ENCODE measurements at places on chromosomes 4 and X.

DNA sequence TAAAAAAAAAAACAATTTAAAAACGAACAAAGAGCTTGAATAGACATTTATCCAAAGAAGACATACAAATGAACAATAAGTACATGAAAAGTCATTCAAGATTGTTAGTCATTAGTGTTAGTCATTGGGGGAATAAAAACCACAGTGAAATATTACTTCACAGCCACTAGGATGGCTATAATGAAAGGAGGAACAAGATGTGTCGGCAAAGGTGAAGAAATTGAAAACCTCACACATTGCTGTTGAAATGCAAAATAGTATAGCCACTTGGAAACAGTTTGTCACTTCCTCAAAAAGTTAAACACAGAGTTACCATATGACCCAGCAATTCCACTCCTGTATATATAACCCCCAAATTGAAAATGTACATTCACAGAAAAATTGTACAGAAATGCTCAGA lies 45.2 kb upstream of the SLC39A8 start:
- DNase-seq = no peak

DNA sequence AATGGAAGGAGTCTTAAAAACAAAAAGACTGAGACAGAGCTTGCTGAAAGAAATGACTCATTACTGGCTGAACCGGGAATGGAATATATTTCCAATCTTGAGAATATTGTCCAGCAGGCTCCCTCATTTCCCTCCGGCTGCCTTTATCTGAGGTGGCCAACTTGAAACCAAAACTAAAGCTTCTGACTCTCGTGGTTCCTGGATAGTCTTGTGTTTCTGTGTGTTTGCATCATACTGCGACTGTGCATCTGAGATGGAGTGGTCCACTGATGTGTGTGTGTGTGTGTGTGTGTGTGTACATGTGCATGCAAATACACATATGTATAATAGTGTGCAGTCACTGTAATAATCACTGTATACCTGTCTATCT lies 145.6 kb upstream of the SCML1 start:
- no peak for DNase-seq

GRCh38 chrX:146451136-146451535 lies 358.4 kb upstream of the CXorf51B start:
- DNase-seq = no peak

DNA sequence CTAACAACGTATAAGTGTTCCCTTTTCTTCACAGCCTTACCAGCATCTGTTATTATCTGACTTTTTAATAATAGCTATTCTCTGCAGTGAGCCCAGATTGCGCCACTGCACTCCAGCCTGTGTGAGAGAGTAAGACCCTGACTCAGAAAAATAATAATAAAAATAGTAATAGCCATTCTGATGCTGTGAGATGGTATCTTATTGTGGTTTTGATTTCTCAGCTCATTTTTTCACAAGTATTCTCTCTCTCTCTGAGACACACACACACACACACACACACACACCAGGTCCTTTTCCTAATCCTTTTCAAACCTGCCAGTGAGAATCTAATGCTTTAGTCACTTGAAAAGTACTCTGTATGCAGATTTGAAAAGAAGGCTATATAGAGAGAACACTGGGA lies 89.8 kb downstream of the CHIC2 start:
- DNase-seq = no peak

DNA sequence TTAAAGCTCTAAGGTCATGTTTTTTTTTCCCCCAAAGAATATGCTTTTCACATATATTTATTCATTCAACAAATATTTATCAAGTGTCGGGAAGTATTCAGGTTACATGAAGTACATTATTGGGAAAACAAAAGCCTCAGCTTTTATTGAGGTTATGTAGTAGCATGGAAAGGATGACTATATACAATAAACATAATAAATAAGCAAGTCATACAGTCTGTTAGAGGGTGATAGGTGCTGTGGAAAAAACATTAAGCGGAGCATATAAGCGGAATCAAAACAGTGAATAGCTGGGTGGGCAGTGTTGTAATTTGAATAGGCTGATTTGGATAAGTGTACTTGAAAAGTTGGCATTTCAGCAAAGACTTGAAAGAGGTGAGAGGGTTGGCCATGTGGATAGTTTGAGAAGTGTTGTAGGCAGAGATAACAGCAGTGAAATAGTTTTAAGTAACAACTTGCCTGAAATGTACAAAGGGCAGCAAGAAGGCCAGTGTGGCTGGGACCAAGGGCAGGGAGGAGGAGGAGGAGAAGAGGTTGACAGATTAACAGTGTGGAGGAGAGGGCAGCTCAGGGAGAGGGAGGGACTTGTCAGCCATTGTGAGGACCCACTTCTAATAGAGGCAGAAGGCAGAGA lies 558.7 kb downstream of the SPRY1 start:
- DNase-seq = no peak

GRCh38 chr4:102533904-102534303 lies 32.7 kb downstream of the NFKB1 start:
- no peak for DNase-seq

DNA sequence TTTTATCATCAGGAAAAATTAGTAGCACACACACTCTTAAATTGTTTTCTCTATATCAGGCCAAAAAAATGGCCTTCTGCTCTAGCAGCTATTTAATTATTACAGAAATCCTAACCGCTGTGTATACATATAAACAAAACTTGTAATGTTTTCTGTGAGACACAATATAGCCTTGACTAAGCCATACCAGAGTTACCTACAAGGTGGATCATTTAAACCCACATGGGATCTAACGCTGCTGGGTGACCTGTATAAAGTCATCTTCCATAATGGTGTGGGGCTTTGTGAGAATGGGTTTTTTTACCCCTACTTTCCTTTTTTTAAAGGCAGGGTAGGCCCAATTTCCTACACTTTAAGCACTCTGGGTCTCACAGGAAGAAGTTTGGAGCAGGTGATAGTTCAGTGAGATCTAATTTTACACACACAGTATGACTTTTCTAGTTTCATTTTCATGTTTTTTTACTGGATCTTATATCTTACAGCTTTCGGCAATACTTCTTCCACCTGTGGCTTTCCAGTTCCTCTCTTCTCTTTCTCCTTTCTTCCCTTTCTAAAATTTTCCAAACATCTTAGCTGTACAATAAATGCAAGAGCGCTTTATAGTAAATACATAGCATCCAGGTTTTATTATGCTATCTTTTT lies 66.9 kb upstream of the MMAA start:
- no peak for DNase-seq

DNA sequence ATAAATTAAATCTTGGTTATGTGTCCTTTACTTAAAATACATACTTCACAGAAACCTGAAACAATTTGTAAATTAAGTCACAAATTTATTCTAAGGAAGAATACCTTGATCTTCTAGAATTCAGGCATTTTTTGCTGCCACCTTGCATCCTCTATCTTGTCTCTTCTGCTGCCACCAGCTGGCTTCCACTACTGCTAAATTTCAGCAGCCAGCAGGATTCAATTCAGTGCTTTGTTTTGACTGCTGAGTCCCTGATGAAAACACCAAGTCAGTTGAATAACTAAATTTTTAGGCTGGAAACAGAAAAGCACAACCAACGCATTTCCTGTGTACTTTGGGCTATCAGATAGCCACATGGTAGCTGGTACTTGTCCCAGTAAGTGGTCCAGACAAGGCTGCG lies 2.4 kb upstream of the MBTPS2 start:
- no peak for DNase-seq

GRCh38 chr4:48558819-48559218 lies 68.8 kb downstream of the ZAR1 start:
- no peak for DNase-seq

DNA sequence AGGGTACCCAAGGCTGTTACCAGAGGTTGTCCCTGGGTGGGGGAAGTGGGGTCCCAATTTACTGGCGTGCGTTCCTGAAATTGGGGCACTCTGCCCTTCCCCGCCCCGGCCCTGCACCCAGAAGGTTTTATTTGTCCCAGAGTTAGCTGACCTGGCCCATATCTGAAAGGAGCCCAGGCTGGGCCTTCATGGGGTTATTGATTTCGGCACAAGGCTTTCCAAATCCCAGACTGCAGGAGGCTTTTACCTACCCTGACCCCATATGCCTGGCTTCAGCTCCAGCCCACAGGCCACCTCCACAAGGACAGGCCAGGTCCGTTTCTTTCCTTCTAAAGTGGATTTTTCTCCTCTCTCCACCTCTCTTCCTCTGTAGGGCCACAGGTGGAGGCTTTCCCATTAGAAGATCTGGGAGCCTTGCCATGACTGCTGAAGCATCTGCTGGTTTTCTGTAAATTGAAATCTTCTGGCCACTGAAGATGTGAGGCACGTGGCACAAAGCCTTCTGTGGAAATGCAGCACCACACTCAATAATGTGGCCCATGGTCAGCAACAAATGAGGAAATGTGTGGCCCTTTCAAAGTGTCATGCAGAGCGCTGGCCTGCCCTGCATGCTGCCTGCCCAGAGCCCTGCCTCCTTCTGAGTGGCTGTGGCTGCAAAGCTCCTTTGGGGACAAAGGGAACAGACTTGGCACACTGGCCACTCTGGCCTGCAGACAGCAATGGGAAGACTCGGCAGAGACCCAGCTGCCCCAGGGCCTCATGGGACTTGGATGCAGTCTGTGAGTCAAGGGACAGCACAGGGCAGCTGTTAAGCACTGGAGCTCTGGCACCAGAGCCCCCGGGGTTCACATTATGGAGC lies 43.1 kb upstream of the MTM1 start:
- DNase-seq = no peak

DNA sequence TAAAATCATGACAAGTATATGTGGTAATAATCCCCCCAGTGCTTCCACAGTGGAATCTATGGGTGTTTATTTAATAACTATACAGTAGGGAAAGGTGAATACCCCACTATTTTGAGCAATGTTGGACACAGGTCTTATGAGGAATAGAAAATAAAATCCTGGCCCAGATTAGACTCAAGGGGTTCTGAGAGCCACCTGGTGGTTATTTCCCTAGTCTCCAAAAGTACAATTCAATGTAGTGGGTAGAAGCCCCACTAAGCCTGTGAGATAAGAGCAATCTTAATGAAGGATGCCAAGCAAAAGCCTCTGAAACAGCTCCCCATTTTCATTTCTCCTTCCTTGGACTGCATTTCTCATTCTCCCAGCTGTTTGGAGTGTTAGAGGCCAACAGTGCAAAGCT lies 328.2 kb upstream of the NR3C2 start:
- no peak for DNase-seq

- DNase-seq = no peak
Observed at GRCh38 chr4:17189401-17189720, 290.9 kb upstream of the LDB2 start.

GRCh38 chrX:118348186-118348810 lies 2.4 kb downstream of the WDR44 start:
- DNase-seq = no peak

GRCh38 chr4:138063581-138063980 lies 178.6 kb downstream of the SLC7A11 start:
- DNase-seq = no peak

DNA sequence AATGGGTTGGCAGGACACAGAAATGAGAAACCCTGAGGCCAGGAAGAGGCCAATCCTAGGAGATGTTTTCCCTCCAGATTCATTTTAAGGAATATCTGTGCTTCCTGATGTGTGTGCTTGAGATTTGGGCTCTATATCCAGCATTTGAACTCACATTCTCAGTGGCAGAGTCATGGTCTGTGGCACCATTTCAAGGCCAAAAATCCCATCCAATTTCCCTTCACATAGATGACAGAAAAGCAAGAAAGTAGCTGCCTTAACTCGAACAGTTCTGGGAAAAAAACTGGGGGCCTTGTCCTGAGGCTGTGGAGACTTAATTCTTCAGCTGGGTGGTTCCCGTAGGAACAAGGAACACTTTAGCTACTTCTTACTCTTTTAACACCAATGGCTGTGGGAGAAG lies 27.4 kb downstream of the TAF7L start:
- no peak for DNase-seq

- no peak for DNase-seq
Observed at GRCh38 chrX:101745046-101745445, 85.4 kb upstream of the ARMCX2 start.

- DNase-seq = no peak
Observed at GRCh38 chr4:187451776-187452175, 543.8 kb upstream of the ZFP42 start.

- no peak for DNase-seq
Observed at GRCh38 chr4:11631416-11631815, 202.7 kb upstream of the HS3ST1 start.

Data from activated T-cell treated with anti-CD3 and anti-CD28 coated beads, Interleukin-2, amount 50 U/mL, for 24 hours (primary cell).